ENCODE measurements at places on chromosomes 7 and 10.

DNA sequence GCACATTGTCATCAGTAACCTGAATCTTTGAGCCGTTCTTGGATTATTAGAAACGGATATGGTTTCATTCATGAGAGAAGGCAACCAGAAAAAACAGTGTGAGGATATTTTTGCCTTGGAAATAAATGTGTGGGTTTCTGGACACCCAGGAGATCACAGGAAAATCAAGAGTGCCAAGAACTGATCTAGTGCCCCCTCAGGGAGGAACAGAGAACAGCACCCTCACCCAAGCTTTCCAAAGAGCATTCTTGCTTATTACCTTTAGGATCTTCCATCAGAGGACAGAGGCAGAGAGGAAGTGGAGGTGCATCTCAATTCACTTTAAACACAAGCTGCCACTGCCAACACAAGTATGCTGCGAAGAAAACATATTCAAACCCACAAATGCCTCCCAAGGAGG is 851.5 kb upstream of the COBL start:
- no peak for DNase-seq

- DNase-seq: no peak
Observed at GRCh38 chr7:139490130-139490529, 6.7 kb upstream of the KLRG2 start.

DNA sequence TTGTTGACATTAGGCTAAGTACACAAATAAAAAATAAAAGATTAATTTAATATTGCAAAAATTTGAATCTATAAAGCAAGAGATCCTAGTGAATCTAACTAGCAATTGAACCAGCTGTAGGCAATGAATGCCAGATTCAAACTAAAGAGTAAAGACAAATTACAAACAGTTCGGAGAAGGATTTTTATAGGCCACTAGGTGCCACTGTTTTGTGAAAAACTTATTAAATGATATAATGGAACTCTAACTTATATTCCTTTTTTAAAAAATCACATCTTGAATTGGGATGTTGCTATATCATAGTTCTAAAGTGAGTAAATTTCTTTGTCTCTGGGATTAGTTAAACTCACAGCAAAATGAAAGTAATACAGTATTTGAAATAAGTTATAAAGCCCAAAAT is 39.1 kb upstream of the GNAI1 start:
- DNase-seq: peak; percentile 16

DNA sequence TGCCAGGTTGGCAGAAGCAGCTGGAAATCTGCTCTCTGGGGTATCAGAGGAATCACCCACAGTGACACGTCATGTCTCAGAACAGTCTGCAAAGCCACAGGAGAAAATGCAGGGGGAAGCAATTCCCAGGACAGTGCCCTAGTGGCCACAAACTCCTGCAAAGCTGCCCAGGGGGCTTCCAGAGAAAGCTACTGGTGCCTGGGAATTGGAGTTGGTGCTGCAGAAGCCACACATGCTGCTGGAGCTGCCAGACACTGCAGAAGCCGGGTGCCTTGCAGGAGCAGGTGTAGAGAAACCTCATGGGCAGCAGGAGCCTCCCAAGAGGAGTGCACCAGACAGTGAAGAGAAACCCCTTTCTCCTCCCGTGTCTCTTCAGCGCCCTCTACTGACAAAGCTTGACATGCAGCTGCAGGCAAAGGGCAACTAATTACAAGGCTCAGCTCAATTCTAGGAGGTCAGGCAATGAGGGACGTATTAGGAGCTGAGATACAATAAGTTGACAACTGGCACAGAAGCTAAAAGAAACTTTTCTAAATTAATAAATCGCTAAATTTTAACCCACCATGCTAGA is 30.2 kb upstream of the NUB1 start:
- peak; percentile 20 for DNase-seq

- no peak for DNase-seq
Observed at GRCh38 chr10:99457813-99458212, 27.4 kb upstream of the GOT1 start.

GRCh38 chr7:155482511-155483183 is 24.7 kb downstream of the EN2 start:
- DNase-seq: no peak

- DNase-seq: no peak
Observed at GRCh38 chr7:148803094-148803493, 81.0 kb downstream of the EZH2 start.

- DNase-seq: no peak
Observed at GRCh38 chr7:6291531-6291930, 19.1 kb upstream of the CYTH3 start.

GRCh38 chr7:100826514-100827329 is 601 bp downstream of the EPHB4 start:
- DNase-seq: no peak

DNA sequence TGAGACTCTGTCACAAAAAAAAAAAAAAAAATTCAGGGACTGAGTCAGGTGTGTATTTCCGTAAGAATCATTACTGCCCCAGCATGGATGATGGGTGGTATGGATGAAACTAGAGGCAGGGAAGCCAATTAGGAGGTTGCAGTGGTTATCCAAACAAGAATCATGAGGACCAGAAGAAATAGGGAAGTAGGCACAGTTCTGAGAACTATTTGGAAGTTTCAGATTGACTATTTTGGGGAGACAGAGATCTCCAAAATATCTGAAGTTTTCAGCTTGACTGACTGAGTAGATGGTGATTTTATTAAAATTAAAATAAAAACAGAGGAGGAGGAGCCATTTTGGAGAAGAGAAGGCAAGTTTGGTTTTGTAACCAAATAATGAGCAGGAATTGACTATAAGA is 119.4 kb upstream of the NRBF2 start:
- DNase-seq: peak; percentile 30

- no peak for DNase-seq
Observed at GRCh38 chr7:15603124-15603523, 41.3 kb upstream of the AGMO start.

- DNase-seq: no peak
Observed at GRCh38 chr7:7054252-7054830, 128.0 kb upstream of the C1GALT1 start.

DNA sequence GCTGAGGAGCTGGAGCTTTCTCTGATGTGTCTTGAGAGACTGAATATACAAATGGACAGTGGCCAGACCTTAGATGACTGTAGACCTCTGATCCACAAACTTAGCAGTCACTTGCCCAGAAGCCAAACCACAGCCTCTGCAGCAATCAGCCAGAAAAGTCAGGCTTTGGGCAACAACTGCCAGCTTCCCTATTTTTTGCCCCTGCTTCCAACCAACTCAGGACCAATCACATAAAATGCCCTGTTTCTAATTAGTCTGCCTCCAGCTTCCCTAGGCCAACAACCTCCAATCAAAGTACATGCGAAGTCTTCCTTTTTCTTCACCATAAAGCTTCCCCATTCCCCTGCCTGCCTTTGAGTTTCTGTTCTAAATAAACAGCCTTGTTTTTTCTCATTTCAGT is 37.8 kb upstream of the CACUL1 start:
- DNase-seq: peak; percentile 97

- DNase-seq: no peak
Observed at GRCh38 chr10:101670635-101671034, 24.3 kb downstream of the FBXW4 start.

GRCh38 chr7:22001345-22002004 is 55.8 kb upstream of the CDCA7L start:
- peak; percentile 46 for DNase-seq
